Activated CD4-positive, alpha-beta T cell treated with anti-CD3 and anti-CD28 coated beads, Interleukin-2, amount 10 ng/mL, durations not matched to agents 7 days and 5 days (primary cell): ENCODE measurements at places on chromosomes 6 and 20. TPM values are rescaled to one million over a fixed set of nuclear protein-coding genes. Genes with fewer than 3 reads are reported as not detected.

DNA sequence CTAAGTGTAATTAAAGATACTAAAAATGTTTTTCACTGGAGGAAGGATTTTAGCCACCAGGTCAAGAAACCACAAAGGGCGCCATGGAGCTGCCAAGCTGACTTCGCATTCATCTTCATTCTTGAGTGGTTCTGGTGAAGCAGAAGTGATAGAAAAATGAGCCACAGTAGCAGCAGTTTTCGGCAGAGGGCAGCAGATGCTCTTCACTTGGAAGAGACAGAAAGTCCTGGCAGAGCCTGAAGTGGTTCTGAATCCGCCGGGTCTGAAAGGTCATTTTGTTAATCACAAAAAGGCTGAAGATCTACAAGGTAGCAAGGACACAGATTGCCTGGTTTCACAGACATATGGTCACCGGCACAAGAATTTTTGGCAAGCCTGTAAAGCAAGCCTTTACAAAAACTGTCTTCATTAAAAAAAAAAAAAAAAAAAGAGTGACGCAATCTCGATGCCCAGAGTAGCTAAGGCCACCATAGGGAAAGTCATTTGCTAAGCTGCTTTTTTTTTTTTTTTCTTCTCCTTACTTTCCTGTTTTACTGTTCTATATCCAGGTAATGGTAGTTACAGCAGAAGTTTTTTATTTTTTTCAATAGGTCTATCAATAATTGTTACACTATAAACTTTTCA lies 345.1 kb upstream of the AGPAT4 start:
- DNase-seq, result no peak

- no peak for DNase-seq
These were observed 11.4 kb upstream of the IFNGR1 start for GRCh38 chr6:137230547-137230946.

GRCh38 chr6:35587167-35587566 lies 74.5 kb upstream of the TULP1 start:
- no peak for DNase-seq

DNA sequence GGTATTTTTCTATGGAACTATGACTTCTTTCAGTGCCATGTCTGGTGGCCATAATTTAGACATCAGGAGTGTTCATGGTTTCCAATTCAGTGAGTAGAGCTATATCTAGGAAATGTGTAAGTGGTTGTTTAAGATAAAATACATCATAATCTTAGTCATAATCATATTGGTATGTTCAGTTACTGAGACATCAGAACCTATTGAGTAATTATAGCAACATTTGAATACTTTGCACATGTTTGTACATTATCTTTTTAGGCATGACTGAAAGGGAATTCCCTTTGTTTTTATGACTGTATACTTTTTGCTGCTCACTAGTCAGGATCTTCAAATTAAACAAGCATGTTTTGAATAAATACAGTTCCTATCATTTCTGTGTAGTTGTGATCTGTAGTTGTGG lies 64.0 kb downstream of the STXBP5 start:
- no peak for DNase-seq

DNA sequence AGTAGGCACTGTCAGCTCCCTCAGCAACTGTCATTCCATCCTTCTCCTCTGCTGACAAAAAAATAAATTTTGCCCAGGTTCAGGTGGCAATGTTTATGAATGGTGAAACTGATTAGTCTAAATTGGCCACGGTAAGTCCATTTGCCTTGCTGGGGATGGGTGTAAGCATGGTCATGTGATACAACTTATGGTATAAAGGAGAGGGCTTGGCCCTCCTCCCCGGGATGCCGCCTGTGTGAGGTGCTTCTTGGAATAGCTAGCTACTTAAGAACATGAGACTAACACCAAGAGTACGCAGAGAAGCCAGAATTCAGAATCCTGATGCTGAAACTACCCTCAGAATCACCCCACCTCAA lies 94.4 kb upstream of the MAP7 start:
- DNase-seq, result no peak

GRCh38 chr20:13085275-13085674 lies 76.5 kb downstream of the SPTLC3 start:
- no peak for DNase-seq

GRCh38 chr6:138404666-138405337 lies 779 bp downstream of the HEBP2 start:
- DNase-seq, result peak; percentile 13

GRCh38 chr20:57618764-57619050 lies 1.5 kb downstream of the ZBP1 start:
- DNase-seq, result no peak

DNA sequence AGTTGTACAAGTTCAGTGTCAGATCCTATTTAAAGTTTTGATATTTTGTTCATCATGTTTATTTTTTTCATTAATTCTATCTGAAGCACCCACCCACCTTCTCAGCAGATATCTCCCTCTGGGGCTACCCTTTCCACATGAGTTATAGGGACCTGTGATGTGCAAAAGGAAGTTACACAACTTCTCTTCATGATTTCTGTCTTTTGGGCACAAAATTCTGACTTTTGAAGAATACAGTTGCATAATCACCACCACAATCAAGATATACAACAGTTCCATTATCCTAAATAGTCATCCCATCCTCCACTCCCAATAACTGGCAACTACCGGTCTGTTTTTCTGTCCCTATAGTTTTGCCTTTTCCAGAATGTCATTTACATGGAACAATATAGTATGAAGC lies 13.8 kb upstream of the FUCA2 start:
- DNase-seq, result no peak

GRCh38 chr6:39353698-39354315 lies 31.3 kb upstream of the KCNK16 start:
- DNase-seq, result no peak

DNA sequence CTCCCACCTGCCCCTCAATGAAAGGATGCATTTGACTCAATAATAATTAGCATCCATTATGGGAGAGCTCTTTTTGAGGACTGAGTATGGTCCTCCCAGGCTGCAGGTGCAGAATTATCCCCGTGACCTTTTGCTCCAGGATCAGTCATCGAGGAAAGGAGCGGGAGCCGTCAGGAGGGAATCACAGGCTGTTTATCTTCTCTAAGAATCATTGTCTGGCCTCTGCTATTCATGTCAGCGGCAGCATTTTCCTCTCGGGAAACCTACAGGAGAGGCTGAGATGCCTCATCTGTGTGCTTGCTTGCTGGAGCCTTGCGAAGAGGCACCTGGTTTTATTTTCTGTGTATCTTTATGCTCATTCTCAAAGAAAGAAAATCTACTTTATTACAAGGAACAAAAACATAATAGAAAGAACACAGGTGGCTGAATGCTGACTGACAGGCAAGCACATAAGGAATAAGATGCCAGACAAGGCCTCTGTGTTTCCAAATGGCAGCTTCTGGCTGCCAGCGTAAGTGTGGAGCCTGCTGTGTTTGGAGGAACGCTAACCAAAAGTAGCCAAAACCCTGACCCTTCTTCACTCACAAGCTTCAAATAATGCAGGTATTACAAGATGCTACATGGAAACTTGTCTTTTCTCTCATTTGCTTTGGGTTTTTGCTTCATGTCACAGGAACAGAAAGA lies 539.1 kb upstream of the MARCKS start:
- DNase-seq, result no peak

DNA sequence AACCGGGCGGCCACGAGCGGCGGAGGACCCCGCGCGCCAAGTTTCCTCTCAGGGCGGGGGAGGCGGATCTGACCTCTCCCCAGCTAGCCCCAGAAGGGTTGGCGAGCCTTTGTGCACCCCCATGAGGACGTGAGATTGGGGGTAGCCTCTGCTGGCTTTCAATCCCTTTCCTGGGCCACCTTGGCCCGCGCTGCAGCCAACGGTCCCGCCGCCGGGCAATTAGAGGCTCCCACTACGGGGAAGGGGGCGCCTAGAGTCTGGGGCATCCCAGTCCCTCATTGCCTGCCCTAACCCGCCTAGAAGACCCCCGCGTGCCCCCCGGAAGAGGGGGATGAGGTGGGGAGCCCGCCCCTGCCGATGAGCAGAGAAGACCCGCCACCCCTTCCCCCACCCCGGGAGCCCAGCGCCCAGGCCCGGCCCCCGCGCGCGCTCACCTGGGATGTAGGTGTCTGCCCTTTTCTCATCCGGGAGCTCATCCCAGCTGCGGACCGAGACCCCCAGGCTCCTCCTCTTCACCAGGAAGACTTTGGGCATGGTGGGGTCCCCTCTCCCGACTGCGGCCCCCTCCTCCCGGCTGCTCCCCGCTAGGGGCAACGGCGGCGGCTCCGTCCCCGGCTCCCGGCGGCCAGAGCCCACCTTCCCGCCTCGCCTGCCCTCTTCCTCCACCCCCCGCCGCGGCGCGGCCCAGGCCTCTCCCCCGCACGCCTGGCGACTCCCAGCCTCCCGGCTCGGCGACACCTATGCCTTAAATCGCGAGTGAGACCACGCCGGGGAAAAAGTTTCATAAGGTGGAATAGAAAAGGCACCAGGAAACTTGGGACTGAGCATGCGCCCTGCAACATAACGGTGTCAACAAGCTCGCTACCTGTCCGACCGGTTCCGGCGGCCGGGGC lies at the start of gene OVOL2:
Gene OVOL2, minus strand, starts transcription at position 816 of the 893 bp plus-strand sequence. Its CDS starts 282 bp downstream, at position 534.
- no peak for DNase-seq

DNA sequence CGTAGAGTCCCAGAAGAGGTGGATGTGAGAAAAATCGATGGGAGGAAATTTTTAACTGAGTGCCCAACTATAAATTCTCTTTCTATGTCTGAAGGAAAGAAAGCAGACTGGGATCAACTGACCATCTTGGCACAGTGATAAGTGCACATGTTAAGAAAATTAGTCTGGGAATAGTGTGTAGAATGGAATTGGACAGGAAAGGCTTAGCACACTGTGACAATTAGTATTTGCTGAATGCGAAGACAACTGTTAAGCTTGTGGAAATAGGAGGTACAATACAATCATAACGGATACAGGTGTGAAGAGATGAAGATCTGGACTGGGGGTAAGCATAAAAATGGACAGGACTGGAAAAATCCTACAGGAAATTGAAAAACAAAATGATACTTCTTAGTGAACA lies 114.3 kb downstream of the FAM50B start:
- DNase-seq, result no peak

- DNase-seq, result no peak
These were observed 67.8 kb upstream of the LTV1 start for GRCh38 chr6:143775336-143775735.

DNA sequence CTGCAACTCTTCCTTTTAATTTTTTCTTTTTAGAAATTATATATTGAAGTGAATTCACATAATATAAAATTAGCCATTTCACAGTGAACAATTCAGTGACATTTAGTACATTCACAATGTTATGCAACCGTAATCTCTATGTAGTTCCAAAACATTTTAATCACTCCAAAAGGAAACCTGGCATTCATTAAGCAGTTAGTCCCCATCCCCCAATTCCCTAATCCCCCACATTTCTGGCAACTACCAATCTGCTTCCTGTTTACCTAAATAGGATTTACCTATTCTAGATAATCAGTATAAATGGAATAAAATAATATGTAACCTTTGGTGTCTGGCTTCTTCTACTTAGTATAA lies 8.5 kb upstream of the DDX27 start:
- no peak for DNase-seq

DNA sequence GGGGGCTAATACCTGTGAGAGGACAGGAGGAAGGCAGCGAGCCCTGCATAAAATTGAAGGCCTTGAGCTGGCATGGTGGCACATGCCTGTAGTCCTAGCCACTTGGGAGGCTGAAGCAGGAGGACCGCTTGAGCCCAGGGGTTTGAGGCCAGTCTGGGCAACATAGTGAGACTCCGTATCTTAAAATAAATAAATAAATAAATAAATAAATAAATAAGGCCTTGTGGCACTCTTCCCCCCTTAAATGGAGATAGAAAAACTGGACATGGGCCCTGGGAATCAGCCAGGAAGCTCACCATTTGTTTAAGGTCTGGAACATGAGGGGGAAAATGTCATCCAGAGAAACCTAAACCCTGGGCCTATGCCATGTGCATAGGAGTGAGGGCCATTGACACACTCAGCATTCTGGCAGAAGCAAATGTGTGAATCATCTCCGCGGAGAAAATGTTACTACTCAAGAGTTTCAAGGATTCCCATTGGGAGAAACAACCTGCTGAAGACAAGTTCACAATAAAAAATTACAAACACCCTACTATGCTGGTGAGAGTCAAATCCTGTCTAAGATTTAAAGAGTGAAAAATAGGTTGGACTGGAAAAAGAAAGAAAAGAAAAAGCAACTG lies 51.9 kb upstream of the UBR2 start:
- no peak for DNase-seq

Gene SOX18
- 0.10 TPM for total RNA-seq

Gene PHACTR1
- 0.19 TPM for total RNA-seq

Gene PFDN6
- total RNA-seq, result 67.2 TPM

Gene ARFGEF3
- 0.06 TPM for total RNA-seq

Gene HDGFL1
- total RNA-seq, result not detected

Gene THBD
- total RNA-seq, result not detected

Gene JPH2
- not detected for total RNA-seq

Gene MAS1
- not detected for total RNA-seq

Gene VIP
- total RNA-seq, result not detected

Gene RIPPLY2
- total RNA-seq, result not detected
